ENCODE measurements at places on chromosomes 12 and 14. TPM values are rescaled to one million over a fixed set of nuclear protein-coding genes. Genes with fewer than 3 reads are reported as not detected.

The SLC17A8 gene
- polyA plus RNA-seq, result 0.44 TPM

The SYT1 gene
- 29.8 TPM for polyA plus RNA-seq

The ITGB7 gene
- polyA plus RNA-seq, result 2.4 TPM

The AQP5 gene
- 6.8 TPM for polyA plus RNA-seq

The FGF23 gene
- polyA plus RNA-seq, result not detected

The PPFIBP1 gene
- 71.1 TPM for polyA plus RNA-seq

The OTX2 gene
- polyA plus RNA-seq, result not detected

The RDH16 gene
- 0.53 TPM for polyA plus RNA-seq

The RASSF8 gene
- 67.9 TPM for polyA plus RNA-seq

The MMP17 gene
- polyA plus RNA-seq, result 3.9 TPM

The CCDC177 gene
- polyA plus RNA-seq, result 0.31 TPM

The PRPH gene
- polyA plus RNA-seq, result 5.8 TPM

The GPR137C gene
- 9.0 TPM for polyA plus RNA-seq

The CLEC1B gene
- 0.49 TPM for polyA plus RNA-seq

The SYT10 gene
- 1.1 TPM for polyA plus RNA-seq

The RASSF9 gene
- 14.6 TPM for polyA plus RNA-seq

The RPGRIP1 gene
- polyA plus RNA-seq, result 0.40 TPM

The CELA1 gene
- polyA plus RNA-seq, result not detected

The NR4A1 gene
- polyA plus RNA-seq, result 12.2 TPM

The NKX2-1 gene
- polyA plus RNA-seq, result not detected

The FLVCR2 gene
- polyA plus RNA-seq, result 2.7 TPM

The ATF1 gene
- polyA plus RNA-seq, result 50.2 TPM

The RPL10L gene
- not detected for polyA plus RNA-seq

The TRPV4 gene
- polyA plus RNA-seq, result 9.7 TPM

The MGAT4C gene
- polyA plus RNA-seq, result 3.9 TPM

The SPIC gene
- not detected for polyA plus RNA-seq

The TXNDC16 gene
- 25.0 TPM for polyA plus RNA-seq

The CDKN3 gene
- polyA plus RNA-seq, result 20.2 TPM

The KRT73 gene
- not detected for polyA plus RNA-seq

The TMEM179 gene
- polyA plus RNA-seq, result 0.67 TPM

The NGB gene
- not detected for polyA plus RNA-seq

The GARIN6 gene
- not detected for polyA plus RNA-seq

The WNT1 gene
- polyA plus RNA-seq, result not detected

The FGF6 gene
- polyA plus RNA-seq, result not detected

The TPPP2 gene
- polyA plus RNA-seq, result 2.8 TPM

The MAPKAPK5 gene
- 37.1 TPM for polyA plus RNA-seq

The TSPAN19 gene
- polyA plus RNA-seq, result 0.43 TPM

The TAS2R31 gene
- polyA plus RNA-seq, result 2.0 TPM

The ACYP1 gene
- polyA plus RNA-seq, result 33.0 TPM

The GPR84 gene
- polyA plus RNA-seq, result 0.26 TPM

The FAM90A1 gene
- polyA plus RNA-seq, result 3.0 TPM

The OAS2 gene
- polyA plus RNA-seq, result 6.7 TPM

The GLTP gene
- 23.9 TPM for polyA plus RNA-seq

The CLEC4A gene
- polyA plus RNA-seq, result 1.2 TPM

The TEX52 gene
- polyA plus RNA-seq, result 0.38 TPM

The ARL1 gene
- polyA plus RNA-seq, result 143 TPM

The ACOT4 gene
- polyA plus RNA-seq, result 3.5 TPM

The ANKS1B gene
- 5.2 TPM for polyA plus RNA-seq

Measured in left renal pelvis (tissue), 4 donors.